Stimulated activated CD4-positive, alpha-beta T cell treated with anti-CD3 and anti-CD28 coated beads, Interleukin-1b, Interleukin-23, amount 100 ng/mL, for 4 hours (primary cell): ENCODE measurements at places on chromosomes 16 and 17.
A peak's percentile ranks its signal among the peaks of the same experiment; 100 is the strongest.

DNA sequence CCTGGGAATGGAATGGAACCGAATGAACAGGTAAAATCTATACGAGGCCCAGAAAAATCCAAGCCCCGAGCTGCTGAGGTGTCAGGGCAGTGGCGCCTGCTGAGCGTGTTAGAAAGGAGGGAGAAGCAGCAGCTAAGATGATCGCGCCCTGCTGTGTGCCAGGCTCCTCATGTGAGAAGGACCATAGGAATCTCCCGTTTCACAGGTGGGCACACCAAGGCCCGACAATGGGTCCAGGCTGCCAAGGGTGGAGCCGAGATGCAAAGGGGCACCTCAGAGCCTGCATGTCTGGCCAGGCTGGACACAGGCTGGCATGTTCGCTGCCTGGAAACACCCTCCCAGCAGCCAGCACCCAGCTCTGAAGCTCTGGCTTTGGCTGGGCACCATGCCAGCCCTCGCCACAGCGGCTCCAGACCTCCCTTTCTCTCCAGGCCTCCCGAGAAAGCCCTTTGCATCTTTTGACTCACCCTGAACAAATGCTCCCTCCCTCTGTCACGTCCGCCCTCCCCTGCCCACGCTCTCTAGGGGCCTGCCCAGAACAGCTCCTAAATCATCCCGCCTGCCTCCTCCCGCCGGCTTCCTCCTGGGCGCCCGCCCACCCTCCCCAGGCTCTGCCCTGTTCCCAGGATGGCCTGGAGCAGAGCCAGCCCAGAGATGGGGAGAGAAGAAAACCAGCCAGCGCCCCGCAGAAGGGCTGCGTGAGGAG lies 217.8 kb upstream of the GSE1 start:
- no peak for DNase-seq

- DNase-seq: no peak
Observed at GRCh38 chr16:31496670-31497069, 11.5 kb downstream of the RUSF1 start.

GRCh38 chr17:73934696-73935095 lies 268.8 kb upstream of the RPL38 start:
- DNase-seq: no peak

DNA sequence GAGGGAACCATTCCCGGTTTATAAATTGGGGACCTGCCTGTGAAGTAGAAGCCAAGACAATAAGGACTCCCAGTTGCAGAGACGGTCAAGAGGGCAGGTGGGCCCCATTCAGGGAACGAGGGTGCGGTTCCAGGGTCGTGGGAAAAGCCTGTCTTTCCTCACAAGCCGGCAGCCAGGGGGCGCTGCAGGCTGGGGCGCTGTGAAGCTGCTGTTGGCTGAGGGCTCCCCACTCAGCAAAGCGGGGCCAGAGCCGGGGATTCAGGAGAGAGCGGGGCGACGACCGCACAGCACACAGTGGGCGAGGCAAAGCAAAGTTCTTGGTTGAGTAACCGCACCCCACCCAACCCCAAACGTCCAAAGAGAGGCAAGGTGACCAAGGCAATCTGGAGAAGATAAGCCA lies 24.9 kb downstream of the CDRT15 start:
- DNase-seq: no peak

DNA sequence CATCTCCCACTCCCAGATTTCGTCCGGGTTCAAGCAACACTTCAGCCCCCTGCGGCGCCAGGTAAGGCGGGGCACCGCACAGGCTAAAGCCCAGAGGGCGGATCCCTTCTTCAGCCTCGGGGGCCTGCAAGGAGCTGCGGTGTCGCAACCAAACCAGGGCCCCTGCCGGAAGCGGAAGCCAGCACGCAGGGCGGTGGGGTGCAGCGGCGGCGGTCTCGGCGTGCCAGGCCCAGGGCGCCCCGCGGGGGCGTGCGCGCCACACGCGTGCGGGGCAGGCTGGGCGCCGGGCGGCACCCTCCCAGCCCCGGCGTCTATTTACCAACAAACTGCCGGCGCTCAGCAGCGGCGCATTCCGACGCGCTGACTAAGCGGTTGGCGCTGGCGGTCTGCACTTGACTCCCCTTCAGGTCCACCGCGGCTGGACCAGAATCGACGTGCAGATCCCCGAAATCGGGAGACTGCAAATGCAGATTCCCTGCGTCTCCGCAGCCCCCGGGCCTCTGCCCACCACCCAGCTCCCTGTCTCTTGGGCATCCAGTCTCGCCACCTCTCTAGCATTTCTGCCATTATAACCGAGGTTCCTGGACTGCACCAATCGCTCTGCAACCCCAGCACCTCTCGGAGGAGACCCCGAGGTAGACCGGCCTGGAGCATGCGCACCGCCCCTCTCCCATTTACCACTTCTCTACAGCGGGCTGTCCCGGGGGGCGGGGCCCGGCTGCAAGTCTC lies 421 bp upstream of the DLX4 start:
- peak; percentile 71 for DNase-seq

DNA sequence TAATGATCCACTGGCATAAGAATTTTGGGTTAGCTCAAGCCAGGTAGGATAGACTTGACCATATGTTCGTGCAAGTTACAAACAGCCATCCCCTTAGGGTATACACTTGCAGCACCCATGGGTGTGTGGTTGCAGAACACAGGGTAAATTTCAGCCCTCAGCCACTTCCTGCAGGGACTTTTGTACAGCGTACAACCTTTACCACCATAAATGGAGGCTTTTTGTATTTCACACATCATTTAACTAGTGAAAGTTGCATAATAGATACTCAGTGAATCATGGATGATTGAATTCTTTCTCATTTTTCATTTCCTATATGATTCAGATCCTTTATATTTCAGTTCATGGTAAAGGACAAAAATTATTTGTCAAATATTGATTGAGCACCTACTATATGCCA lies 473.9 kb downstream of the CDH13 start:
- no peak for DNase-seq

DNA sequence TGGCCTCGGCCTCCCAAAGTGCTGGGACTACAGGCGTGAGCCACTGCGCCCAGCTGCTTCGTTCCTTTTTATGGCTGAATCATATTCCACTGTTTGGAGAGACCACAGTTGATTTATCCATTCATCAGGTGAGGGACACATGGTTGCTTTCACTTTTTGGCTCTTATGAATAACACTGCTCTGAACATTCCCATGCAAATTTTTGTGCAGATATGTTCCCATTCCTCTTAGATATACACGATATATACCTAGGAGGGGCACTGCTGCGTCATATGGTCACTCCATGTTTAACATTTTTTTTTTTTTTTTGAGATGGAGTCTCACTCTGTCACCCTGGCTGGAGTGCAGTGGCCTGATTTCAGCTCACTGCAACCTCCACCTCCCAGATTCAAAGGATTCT lies 13.9 kb upstream of the GLIS2 start:
- DNase-seq: no peak

- DNase-seq: peak; percentile 52
Observed at GRCh38 chr16:11354733-11355574, 9.7 kb downstream of the RMI2 start.

DNA sequence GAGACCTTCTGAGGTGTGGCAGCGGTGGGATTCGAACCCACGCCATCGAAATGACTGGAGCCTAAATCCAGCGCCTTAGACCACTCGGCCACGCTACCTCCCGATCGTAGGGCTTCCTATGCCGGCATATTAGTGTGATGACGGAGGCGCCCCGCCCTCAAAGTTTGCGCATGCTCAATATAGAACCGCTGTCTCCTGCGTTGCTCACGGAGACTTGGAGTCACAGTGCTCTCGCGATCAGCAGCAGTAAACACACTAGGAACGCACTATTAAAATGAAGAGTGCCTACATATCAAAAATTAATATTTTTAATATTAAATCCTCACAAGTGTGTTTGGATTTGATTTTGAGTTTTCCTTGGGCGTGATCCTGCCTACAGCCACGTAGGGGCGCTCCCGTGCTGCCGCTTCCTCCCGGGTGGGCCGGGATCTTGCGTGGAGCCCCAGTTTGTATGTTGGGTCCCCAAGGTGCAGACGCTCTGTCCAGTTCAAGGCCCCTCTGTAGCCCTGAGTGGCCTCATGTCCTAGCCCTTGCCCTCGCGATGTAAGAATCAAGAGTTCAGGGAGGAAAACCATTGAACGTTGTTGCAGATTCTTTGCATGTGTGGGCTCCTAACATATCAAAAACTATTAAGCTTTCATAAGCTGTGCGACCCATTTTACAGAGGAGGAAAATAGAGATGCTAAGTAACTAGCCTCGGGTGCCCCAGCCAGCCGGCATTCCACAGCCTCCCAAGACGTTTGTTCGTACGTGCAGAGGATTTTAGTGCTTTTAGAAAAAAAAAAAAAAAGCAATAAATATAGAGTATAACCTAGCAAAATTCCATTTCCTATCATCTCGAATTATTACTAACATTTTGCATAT lies 10.2 kb upstream of the EEF2K start:
- peak; percentile 94 for DNase-seq

- DNase-seq: no peak
Observed at GRCh38 chr17:54493691-54494090, 407.0 kb upstream of the TOM1L1 start.

- no peak for DNase-seq
Observed at GRCh38 chr16:82999711-83000110, 372.9 kb downstream of the CDH13 start.

GRCh38 chr17:30238387-30239088 lies 3.0 kb upstream of the SLC6A4 start:
- no peak for DNase-seq

DNA sequence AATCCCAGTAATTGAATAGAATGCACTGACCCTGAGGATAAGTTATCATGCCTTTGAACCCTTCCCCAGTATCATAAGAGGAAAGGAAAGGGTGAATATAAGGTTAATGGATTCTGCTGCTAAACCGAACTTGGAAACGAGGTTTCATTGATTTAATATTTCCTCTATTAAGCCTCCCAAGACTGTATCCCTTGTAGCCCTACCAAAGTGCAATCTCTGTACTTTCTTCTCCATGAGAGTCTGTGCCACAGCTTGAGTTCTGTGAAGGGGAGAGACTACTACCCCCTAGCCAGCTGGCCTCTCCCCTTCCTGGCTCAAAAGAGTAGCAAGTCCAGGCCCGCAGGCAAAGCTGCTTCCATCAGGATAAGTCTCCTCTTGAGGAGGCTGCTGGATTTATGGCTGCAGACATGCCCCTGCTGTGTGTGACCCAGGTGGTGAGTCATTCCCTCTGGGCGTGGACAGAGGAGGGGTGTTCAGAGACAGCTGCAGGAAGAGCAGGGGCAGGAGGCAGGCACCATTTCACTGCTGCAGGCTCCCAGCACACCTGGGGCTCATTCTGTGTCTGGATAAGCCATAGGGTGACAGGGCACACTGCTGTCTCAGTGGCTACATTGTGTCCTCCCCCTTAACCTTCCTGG lies 58.4 kb downstream of the TOM1L2 start:
- no peak for DNase-seq

GRCh38 chr16:8887952-8888560 lies 5.9 kb downstream of the LITAFD start:
- no peak for DNase-seq

- no peak for DNase-seq
Observed at GRCh38 chr17:39928858-39929645, 1.5 kb downstream of the LRRC3C start.

GRCh38 chr16:80583466-80583865 lies 42.7 kb downstream of the DYNLRB2 start:
- DNase-seq: peak; percentile 22

GRCh38 chr17:27217631-27218030 lies 76.3 kb upstream of the WSB1 start:
- no peak for DNase-seq

DNA sequence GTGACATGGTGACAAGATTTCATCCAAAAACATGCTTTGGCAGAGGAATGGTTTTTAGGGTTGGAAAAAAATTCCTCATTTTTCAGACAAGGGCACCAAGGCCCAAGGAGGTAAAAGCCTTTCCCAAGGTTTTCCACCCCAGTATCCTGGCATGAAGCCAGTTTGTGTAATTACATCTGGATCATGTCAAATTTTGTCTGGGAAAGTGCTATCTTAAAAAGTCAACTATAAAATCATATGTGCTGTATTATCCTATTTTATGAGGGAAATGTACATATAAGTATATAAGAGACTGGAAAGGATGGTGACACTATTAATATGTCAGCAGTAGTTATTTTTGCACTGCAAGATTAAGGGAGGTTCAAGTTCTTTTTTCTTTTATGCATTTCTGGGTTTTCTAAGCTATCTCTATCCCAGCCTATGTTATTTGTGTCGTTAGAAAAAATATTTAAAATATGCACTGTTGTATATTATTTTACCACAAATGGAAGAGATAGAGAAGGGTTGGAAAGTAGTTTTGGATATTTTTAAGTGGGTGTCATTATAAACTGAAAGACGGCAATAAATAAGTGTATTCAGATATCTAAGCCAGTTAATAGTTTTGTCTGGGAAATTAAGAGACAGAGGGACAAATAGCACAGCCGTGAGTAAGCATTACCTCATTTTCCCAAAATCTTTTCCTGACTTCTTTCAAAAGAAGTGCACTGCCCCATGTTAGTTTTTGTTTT lies 13.5 kb upstream of the FBXO47 start:
- no peak for DNase-seq

DNA sequence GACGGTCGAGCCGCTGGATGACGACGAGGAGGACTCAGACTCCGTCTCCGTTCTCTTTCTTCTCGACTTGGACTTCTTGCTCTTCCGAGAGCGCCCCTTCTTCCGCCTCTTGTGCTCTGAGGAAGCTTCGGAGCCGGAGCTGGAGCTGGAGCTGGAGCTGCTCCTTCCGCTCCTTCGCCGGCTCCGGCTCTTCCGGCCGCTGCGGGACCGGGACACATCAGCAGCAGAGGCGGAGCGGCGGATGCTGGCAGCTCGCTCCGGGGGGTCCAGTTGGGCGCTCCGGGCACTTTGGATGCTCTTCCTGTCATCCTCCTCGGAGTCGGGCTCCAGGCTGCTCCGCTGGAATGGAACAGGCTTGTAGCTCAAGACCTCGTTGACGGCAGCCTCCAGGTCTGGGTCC lies 36.9 kb downstream of the PIPOX start:
- no peak for DNase-seq

DNA sequence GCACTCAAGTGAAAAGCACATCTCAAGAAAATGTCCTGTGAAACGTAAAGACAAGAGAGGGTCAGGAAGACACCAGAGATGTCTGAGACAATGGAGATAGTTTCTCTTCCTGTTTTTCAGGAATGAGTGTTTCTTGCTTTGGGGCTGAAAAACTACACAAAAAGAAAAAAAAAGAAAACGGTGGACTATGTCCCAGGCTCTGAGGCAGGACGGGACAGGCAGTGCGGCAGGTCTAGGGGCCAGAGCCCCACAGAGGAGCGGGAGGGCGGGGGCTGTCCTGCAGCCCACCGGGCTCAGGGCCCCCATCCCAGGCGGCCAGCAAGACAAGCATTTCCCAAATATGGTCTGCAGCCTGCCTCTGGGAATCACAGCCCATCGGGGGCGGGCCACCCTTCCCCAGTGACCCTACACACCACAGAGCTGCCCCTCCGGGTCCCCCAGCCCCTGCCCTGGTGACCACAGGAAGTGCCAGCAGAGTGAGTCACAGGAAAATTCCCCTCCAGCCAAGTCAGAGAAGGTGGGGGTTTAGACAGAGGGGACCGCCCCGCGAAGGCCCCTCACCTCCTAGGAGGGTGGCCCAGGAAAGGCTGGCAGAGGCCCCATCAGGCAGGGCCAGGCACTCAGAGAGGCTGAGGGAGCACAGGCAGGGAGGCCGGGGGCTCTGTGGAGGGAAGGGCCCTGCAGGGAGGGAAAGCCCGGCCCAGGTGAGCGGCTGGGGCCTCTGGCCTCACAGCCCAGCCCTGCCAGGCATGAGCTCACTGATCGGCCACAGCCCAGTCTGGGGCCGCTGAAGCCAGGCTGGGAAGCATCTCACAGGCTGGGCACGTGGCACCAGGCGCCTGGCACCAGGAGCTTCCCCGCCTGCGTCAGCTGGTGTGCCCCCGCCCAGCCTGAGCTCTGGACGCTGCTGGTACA lies 6.3 kb downstream of the BCAR1 start:
- DNase-seq: no peak
